ENCODE measurements at places on chromosomes 7 and 10.

GRCh38 chr10:100554902-100555301 lies 19.2 kb downstream of the HIF1AN start:
- DNase-seq: no peak

DNA sequence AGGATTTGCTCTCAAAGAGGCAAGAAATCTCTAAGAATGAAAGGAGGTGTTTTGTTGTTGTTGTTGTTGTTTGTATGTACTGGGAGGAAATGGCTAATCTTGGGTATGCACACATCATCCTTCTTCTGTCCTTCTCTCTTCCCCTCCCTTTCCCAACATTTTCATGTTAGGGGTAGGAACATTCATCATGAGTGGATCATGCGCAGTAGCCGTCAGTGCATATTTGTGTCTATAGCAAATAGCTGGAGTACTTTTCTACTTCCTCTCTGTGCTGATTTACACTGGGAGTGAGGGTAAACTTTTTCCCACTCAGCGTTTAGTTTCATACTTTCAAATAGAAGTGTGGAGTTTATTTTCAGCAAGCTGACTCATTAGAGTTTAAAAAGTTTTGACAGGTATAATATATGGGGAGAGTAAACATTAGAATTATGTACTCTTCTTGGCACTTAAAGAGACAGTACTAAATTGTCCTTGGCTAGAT lies 80.5 kb upstream of the PRKG1 start:
- no peak for DNase-seq

GRCh38 chr10:11713186-11713743 lies 28.9 kb upstream of the ECHDC3 start:
- DNase-seq: no peak

DNA sequence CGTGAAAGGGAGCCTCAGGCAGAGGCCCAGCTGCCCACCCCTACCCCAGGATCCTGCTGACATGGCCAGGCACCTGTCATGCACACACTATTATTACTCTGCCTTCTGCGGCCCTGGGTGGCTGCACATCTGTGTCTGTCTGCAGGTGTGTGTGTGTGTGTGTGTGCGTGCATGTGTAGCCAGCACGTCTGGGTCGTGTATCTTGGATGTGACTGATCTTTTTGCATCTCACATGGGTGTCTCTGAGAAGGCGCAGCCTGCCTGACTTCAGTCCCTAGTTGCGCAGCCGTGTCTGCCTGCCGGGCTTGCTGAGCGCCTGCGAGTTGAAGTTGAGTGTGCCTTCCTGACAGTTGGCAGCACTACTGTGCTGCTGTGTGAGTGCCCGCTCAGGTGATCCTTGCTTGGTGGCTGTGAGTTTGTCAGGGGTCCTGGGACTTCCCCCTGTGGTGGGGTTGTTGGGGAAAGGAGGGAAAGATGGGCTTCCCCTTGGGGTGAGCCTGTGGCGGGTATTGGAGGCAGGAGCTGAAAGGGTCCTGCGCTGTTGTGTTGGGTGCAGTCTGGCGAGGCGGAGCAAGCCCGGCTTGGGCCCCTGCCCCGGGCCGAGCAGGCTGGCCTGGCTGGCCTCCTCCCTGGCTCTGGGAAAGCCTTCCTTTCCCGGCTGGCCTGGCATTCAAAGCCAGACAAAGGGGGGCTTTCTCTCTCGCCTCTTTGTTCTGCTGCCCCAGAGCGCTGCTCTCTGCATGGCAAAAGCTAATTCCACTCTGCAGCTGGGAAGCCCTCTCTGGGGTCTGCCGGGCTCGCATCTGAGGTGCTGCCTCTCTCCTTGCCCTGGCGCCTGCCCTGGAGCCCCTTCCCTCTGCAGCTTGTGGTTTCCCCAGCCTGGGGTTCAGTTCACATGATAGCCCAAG lies 4.9 kb downstream of the TRIM8 start:
- DNase-seq: peak; percentile 56

- no peak for DNase-seq
Observed at GRCh38 chr7:45278763-45279398, 121.3 kb downstream of the RAMP3 start.

DNA sequence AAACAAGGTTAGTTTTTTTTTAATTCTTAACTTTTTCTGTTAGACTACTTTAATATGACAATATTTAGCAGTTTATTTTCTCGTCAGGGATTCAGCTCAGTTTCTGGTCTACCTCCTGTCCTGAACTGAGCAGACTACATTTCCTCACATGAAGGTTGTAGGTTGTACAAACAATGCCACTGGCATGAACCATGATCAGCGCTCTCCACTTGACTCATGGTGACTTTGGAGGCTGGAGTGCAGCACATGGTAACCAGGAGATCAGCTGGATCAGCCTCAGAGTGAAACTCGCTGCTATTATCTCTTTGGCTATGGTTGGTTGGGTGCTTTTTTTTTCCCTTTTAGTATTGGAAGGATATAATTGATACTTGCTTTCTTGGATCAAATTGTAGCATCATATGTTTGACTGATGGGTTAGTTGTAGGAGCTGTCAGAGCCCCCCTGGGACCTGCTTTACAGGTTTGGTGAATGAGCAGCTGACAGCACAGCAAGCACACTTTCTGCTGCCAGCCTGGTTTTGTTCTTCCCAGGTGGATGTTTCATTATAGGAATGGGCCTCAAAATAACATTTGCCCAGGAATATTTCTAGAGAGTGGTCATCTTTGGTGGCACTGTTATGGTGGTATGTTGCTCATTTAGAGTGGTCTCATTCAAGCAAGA lies 556.4 kb downstream of the AUTS2 start:
- DNase-seq: no peak

DNA sequence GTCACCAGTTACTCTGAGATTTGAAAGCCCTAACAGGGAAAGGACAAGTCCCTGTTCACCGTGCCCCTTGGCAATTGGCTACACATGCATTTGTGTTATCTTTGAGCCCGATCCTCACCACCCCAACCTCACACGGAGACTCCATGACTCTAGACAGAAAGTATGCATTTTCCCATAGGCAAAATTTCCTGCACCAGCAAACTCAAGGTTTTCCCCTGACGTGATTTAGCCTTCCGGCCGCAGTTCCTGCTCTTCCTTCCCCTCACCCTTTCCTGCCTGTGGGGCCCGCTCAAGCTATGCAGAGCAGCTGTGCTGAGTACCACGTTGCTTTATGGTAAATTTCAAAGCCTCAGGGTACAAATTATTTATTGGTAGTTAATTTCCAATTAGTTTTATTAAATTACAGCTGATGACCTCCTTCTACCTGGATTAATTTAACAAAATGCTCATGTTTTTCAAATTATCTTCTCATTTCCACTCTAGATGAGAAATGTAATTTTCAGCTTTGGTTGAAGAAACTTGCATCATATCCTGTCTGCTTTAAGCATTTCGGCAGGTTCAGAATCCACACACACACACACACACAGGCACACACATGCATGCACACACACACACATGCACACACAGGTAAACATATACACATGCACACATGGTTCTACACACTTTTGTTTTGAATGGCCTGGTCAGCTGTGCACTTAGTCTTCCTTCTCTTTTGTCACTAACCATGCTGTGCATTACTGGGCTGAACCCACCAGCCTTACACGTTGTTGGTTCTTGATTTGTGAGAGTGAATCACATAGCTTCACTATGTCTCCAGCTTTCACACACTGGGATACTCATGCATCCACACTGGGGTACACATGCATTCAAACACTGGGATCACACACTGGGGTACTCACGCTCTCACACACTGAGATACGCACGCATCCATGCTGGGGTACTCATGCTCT lies 283.1 kb upstream of the PITRM1 start:
- DNase-seq: no peak

DNA sequence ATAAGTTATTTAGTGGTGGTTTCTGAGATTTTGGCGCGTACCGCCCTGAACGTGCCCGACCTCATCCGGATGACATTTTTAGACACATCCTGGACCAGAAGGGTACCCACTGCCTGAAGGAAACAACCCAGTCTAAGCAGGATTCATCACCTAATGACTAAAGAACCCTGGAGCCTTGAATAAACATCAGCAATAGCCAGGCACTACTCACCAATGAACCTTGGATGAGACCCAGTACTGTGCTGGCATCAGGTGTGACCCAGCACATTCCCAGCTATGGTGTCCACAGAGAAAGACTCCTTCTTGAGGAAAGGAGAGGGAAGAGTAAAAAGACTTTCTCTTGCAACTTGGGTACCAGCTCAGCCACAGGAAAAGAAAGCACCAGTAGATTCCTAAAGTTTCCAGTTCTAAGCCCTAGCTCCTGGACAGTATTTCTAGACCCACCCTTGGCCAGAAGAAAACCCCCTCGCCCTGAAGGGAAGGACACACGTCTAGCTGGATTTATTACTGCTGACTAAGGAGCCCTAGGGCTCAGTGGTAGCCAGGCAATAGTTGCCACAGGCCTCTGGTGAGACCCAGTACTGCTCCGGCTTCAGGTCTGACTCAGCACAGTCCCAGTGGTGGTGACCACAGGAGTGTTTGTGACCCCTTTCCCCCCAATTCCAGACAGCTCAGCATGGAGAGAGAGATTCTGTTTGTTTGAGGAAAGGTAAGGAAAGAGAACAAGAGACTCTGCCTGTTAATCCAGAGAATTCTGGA lies 32.5 kb downstream of the ZNF277 start:
- no peak for DNase-seq

GRCh38 chr7:116786791-116787443 lies 75.5 kb upstream of the CAPZA2 start:
- DNase-seq: peak; percentile 26

- DNase-seq: no peak
Observed at GRCh38 chr7:107032720-107033438, 11.6 kb upstream of the PRKAR2B start.

DNA sequence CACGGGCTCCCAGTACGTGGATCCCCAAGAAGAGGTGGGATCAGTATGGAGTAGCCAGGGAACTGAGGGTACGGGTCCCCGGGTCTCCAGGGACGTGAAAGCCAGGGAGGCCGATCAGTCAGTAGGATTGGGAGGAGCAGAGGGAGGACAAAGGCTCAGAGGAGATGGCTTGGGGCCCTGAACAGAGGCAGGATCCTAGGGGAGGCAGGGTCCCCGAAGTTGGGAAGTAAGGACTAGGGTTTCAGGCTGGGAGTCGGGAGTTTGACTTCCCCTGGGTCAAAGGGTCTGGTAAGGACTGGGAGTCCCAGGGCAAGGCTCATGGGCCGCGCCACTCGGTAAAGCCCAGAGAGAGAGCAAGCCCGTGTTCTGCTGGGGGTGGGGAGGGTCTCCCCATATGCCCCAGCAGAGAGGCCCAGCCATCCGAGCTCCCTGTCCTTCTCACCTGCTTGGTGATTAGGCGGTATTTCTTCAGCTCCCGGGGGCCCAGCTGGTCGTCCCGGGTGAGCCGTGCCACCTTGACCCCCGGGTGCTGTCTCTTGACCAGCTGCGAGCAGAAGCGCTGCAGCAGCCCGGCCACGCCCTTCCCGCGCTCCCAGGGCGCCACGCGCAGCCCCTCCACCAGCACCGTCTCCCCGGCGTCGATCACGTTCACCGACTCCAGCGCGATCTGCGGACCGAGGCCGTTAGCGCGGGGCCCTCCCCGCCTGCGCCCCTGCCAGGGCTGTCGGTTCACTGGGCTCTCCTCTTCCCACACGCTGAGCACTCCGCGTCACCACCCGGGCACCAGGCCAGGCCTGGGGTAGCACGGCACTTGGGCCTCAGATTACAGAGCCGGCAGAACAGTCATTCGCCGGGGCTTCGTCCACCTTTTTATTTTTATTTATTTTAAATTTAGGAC lies 7.0 kb downstream of the NAT16 start:
- DNase-seq: no peak

DNA sequence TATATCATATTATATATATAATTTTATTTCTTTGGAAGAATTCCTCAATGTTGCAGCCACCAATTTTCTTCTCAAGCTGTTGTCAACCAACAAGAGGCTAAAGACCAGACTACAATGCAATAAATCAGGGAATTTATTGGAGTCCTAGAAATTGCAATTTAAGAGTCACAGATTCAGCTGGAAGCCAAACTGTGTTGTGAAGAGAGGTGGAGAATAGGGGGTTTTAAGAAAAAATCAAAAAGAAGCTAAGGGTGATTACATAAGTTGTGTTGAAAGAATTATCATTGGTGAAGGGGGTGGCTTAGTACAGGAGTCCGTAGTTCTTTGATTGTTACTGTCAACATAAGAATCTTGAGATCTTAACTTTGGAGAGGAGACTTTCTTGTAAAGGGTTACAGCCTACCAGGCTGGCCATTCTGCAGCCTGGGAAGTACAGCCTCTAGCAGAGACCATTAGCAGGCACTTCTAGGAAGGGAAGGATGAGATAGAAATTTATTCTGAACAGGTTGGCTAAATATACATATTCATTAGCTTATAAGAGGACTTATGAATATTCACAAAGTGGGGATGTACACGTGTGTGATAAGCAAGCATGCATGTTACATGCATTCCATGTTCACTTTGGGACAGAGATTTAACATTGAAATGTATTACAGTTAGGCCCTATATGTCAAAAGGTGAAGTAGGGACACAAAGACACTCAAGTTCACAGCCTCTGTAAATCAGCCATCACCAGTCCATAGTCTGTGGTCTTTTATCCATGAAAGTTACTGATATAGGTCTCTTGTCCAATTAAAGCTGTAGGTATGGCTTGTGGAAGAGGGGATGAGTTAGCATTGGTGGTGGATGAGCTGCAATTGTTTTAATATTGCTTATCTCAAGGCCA lies 8.3 kb upstream of the TMEM168 start:
- no peak for DNase-seq

- DNase-seq: no peak
Observed at GRCh38 chr10:60769406-60769805, 8.9 kb upstream of the CDK1 start.

DNA sequence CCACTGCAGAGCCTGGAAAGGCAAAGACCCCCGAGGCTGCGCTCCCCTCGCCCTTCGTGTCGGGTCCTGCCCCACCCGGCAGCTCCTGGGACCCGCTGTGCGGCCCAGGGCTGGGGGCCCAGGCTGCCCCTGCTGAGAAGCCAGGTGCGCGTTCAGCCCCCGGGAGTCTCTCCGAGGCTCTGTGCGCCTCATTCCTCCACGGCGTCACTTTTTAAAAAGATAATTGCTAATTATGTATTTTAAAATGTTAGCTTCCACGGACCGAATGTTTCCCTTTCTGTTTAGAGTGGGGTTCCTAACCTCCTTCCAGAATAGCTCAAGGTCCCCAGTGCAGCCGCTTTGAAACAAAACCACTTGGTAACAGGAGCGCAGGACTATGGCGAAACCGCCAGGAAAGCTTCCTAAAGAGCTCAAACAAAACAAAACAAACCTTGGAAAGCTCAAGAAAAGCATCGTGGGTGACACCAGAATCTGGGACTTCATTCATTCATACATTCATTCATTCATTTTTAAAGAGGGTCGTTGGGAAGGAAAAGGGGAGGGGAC lies 45.6 kb downstream of the PDIA4 start:
- peak; percentile 37 for DNase-seq

- DNase-seq: no peak
Observed at GRCh38 chr7:80581486-80582260, 56.8 kb upstream of the CD36 start.

DNA sequence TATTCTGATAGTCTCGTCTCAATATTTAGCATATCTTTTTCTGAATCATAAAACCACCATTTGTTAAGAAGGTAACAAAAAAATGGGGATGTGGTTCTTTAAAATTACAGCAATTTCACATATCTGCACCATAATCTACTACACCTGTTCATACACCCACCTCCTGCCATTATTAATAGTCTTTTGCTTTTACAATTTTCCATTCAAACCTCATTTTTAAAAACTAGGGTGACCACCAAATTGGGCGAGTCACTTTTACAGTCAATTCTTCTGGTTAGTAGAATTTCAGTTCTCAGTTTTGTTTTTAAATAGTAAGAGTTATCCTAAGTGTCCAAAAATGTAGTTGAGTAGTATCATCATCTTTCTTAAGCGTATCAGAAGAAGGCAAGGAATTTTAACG lies 48.4 kb upstream of the GSAP start:
- DNase-seq: no peak

Measured in activated naive CD8-positive, alpha-beta T cell treated with anti-CD3 and anti-CD28 coated beads for 36 hours (primary cell).